Activated CD4-positive, alpha-beta T cell treated with anti-CD3 and anti-CD28 coated beads for 4 hours (primary cell): ENCODE measurements at places on chromosomes 5 and 9.

- DNase-seq = no peak
These were observed 1.2 kb upstream of the TBCA start for GRCh38 chr5:77777281-77777892.

DNA sequence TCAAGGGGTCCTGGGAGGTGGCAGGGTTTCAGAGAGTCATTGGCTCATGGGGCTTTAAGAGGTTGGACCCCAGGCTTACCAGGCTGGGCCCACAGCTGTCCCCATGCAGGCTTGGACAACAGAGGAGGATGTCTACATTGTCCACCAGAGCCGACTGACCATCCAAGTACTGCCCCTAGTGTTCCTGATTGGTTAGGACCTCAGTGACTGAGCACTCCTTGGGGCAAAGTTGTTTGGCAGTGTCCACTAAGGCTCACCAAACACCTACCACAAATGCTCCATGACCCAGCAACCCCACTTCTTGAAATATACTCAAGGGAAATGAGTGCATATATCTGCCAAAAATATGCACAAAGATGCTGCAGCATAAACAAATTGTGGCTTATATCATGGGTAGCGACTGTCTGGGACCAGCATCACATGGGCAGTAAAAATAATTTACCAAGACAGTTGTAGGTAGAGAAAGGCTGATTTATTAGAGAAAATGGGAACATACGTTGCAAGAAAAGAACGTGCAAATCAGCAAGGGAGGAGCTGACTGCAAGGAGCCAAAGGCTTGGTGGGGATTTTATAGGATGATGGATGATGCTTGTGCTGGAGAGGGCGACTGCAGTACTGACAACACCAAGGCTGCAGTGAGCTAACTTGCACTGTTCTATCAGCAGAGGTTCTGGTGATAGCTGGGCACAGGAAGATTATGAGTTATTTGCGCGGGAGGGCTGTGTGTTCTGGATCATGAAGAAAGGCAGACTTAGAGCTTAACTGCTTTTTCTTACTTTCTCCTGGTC, 265.2 kb downstream of the GADD45G start:
- no peak for DNase-seq

GRCh38 chr5:109421956-109422355, 12.2 kb upstream of the PJA2 start:
- DNase-seq = no peak

DNA sequence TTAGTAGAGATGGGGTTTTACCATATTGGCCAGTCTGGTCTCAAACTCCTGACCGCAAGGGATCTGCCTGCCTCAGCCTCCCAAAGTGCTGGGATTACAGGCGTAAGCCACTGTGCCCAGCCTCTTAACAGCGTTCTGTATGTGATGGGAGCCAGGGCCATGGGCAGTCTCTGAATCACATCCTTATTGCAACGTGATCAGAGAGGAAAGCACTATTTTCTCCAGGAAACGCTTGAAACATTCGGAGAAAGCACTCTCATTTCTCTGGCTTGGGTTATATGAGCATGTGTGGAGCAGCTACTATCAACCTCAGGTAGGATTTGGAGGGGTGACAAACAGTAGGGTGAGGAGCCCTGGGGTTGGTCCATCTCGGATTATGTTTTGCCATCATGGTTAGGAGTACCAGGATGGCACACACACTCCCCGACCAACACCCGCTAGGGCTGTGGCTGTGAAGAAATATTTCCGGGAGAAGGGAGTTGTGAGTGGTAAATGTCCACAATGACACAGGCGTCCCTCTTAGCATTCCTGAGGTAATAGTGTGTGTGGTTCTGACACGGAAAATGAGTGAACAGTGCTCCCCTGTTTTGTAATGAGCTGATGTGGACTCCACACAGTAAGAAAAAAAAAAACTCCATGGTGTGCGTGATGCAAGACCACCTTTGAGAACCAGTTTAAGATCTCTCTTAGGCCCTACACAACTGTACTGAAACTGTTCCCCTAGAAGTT, 406.2 kb upstream of the ZNF608 start:
- DNase-seq = no peak

- no peak for DNase-seq
These were observed 5.4 kb downstream of the IL7R start for GRCh38 chr5:35862126-35862525.

GRCh38 chr9:96040591-96041461, 165.3 kb downstream of the ERCC6L2 start:
- DNase-seq = no peak

- no peak for DNase-seq
These were observed 229.7 kb downstream of the TLE4 start for GRCh38 chr9:79801459-79801858.

GRCh38 chr5:107361945-107362344, 308.8 kb downstream of the EFNA5 start:
- no peak for DNase-seq

DNA sequence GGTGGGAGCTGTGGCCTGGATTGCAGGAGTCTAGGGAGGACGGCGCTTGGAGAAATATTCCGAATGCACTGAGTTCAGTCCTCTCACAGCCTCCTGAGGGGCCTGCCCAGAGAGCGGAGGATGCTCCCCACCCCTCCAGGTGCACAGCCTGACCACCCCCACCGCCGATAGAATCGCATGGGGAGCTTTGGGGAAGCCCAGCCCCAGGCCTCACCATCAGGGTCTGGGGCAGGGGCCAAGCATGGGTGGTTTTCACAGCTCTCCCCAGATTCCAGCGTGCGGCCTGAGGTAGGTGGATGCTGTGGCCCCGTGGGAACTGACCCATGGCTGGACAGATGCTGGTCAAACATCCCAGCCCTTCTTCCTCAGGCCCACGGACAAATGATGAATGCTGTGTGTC, 79.9 kb upstream of the OLFM1 start:
- DNase-seq = no peak

- DNase-seq = no peak
These were observed 20.6 kb downstream of the DMAC1 start for GRCh38 chr9:7778851-7779600.

DNA sequence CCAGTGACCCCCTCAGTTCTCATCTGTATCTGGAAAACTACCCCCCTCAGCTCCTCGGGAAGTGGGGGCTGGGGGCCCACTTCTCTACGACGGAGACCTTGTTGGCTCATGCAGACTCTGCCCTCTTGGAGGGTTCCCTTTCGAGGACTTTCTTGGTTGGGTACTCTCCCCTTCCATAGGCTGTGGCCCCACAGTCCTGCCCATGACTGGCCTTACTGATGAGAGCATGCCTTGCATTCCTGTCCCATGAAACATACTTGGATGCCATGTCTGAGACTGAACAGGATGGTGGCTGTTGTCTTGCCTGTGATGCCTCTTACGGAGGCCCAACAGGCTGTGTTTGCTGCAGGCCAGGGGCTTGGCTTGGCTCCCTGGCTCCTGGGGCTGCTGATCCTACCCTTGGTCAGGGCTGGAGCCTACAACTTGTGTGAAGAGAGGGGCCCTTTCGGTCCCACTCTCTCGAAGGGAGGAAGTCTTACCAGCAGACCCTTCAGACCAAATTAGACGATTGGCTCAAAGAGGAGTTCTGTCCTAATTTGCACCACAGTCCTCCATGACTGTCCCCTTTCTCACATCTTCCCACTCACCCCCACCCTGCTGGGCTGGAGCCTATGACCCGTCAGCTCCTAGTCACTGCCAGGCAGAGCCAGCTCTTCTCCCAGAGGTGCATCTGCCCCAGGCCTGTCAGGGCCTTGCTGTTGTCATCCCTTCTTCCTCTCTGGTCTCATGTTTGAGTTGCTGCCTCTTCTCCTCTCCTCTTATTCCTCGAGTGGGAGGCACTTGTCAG, 109.9 kb downstream of the CACNA1B start:
- no peak for DNase-seq

DNA sequence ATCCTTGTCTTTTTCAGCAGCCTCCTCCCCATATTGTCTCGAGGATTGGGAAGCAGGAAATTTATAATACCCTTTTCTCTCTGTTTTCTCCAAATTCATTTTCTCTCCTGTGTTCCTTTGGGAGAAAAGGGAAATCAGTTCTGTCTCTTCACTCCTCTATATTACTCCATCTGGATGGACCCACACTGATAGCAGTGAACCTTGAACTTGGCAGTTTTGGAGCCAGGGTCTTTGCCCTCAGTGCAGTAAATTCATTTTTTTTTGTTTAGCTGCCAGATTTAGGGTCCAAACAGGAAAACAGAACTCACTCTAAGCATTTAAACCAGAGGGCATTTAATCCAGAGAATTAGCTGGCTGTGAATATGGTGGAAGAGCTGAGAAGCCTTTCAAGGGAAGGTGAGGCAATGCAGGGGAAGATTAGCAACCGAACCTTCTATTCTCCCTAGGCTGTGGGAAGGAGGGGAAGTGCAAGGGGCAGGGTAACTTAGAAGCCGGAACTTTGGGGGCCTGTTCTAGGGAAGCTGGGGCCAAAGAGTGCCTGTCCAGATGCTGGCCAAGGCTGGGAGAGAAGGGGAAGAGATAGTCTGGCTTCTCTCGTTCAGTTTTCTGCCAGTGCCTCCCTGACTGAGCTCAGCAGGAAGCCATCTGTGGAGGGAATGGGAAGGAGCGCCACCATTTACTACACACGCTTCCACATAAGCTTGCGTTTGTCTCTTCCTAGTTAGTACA, 16.3 kb upstream of the NPR2 start:
- no peak for DNase-seq

DNA sequence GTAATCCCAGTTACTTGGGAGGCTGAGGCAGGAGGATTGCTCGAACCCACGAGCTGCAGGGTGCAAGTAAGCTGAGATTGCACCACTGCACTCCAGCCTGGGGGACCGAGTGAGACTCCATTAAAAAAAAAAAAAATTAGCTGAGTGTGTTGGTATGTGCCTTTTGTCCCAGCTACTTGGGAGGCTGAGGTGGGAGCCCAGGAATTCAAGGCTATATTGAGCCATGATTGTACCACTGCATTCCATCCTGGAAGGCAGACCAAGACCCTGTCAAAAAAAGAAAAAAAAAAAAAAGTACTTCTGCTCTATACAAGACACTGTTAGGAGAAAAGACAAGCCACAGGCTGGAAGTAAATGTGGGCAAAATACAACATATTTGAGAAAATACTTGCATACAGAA, 68.5 kb upstream of the FBXW11 start:
- DNase-seq = no peak

DNA sequence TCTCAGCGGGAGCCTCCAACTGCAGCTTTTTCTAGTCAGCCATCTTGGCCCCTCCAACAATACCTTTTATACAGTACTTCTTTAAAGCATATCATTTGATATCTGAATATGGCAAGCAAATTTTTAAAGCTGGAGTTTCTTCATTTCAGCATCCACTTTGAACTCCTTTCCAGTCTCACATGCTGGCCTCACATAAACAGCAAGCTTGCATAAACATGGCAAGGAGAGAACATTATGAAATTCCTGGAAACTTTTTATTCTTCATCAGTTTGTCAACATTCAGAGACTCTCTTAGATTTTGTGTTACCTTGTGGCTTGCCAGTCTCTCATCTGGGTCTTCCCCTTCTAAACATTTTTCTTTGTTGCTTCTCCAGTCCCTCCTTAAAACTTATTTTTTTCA, 745.3 kb downstream of the NR2F1-AS1 start:
- no peak for DNase-seq

GRCh38 chr9:36969216-36969771, 64.8 kb downstream of the PAX5 start:
- no peak for DNase-seq

- no peak for DNase-seq
These were observed 237.5 kb downstream of the TRIM32 start for GRCh38 chr9:116924462-116925110.

DNA sequence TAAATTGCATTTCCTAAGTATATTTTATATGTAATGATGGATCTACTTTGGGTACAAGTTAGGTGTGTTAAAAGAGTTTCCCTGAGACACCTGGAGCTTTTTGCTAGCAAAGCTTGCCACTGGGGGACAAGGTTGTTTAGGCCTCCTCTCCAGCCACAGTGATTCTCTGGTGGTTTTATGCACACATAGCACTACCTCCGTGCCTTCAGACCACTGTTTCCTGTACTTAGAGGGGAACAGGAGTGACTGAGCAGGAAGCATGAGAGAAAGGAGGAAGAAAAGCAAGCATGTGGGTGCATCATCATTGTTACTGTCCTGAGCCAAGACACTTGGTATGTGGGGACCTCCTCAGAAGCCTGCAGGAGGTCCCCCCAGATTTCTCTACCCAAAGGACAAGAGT, 272.1 kb downstream of the RASEF start:
- DNase-seq = no peak

DNA sequence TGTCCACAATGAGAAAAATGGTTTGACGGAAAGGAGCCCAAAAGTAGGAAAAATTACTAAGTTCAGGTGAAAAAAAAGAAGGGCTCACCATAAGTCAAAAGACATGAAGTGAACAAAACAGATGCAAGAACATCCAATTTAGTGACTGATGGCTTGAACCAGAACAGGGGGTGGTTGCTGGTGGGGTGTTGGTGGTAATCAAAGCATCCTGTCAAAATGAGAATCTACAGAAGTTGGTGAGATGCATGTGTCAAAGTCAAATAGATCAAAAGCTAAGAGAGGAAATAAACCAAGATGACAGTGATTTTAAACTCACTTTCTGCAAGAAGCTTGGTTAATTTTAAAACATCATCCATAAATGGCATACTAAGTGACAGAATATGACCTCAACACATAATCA, 117.4 kb downstream of the MLLT3 start:
- no peak for DNase-seq

DNA sequence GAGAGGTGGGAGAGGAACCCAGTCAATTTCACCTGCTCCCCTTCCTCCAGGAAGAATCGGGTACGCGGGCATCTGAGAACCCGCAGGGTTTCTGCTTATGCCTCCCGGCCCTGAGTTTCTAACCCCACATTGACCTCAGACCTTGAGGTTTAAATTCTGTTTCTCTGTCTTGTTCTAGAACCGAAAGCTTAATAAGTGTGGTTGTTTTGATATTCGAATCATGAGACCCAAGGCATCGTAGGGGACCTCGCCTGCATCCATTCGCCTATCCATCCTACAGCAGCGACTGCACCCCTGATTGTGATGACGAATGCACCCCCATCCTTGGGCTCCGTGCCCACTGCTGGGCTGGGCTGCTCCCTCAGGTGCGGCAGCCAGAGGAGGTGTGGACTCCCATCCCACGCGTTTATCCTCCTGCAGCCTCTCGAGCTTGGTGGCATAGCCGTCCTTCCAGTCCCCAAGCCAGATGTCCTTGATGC, 80.8 kb upstream of the IER5L start:
- peak; percentile 20 for DNase-seq

GRCh38 chr9:114430457-114430856, 42.7 kb upstream of the AKNA start:
- DNase-seq = no peak

- DNase-seq = no peak
These were observed 489.2 kb upstream of the MEF2C start for GRCh38 chr5:89372176-89372575.

DNA sequence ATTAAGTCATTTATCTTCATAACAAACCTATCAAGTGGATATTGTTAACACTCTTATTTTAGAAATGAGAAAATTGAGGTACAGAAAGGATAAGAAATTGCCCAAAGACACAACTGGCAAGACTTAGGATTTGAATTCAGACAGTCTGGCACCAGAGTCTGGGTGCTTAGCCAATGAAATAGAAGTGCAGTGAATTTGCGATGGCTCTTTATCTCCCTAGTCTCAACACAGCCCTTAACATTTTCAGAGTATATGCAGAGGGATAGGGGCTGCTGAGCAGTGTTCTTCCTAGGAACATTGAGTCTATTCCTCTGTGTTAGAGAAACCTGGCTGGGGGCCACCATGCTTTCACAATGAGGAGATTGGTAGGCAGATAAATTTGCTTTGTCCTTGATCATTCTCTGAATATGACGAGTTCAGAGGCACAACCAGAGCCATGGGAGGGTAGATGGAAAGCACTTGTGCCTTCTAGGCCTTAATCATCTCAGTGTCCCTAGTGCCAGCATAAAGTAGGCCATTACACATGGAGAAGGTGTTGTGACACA, 6.1 kb upstream of the FSD1L start:
- no peak for DNase-seq

GRCh38 chr5:147759441-147759840, 23.1 kb downstream of the JAKMIP2 start:
- DNase-seq = no peak
